Articular chondrocyte of knee joint (primary cell): ENCODE measurements at places on chromosomes 16 and 17. TPM values are rescaled to one million over a fixed set of nuclear protein-coding genes. Genes with fewer than 3 reads are reported as not detected.

The PPP1R1B gene
- not detected in 2 replicates for total RNA-seq

The CDC6 gene
- 14.0 and 20.1 TPM in 2 replicates for total RNA-seq

The ABAT gene
- total RNA-seq = 8.0 and 9.1 TPM in 2 replicates

The SLC52A1 gene
- total RNA-seq = not detected in 2 replicates

The PLA2G10 gene
- total RNA-seq = not detected in 2 replicates
